ENCODE measurements at places on chromosomes 4 and X.
A peak's percentile ranks its signal among the peaks of the same experiment; 100 is the strongest.

DNA sequence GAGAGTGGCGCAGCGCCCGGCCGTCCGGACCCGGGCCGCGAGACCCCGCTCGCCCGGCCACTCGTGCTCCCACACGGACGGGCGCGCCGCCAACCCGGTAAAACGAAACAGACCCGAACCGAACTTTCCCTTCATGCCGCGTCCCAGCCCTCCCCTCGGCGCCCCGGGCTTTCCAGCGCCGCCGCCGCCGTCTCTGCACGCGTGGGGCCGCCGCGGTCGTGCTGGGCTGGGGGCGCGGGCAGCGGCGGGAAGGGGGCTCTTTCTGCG lies 222 bp downstream of the SMAD1 start:
- DNase-seq: no peak

- no peak for DNase-seq
These were observed 111.0 kb downstream of the FRYL start for GRCh38 chr4:48669086-48669485.

GRCh38 chr4:81504112-81505003 lies 32.7 kb upstream of the RASGEF1B start:
- DNase-seq: no peak

DNA sequence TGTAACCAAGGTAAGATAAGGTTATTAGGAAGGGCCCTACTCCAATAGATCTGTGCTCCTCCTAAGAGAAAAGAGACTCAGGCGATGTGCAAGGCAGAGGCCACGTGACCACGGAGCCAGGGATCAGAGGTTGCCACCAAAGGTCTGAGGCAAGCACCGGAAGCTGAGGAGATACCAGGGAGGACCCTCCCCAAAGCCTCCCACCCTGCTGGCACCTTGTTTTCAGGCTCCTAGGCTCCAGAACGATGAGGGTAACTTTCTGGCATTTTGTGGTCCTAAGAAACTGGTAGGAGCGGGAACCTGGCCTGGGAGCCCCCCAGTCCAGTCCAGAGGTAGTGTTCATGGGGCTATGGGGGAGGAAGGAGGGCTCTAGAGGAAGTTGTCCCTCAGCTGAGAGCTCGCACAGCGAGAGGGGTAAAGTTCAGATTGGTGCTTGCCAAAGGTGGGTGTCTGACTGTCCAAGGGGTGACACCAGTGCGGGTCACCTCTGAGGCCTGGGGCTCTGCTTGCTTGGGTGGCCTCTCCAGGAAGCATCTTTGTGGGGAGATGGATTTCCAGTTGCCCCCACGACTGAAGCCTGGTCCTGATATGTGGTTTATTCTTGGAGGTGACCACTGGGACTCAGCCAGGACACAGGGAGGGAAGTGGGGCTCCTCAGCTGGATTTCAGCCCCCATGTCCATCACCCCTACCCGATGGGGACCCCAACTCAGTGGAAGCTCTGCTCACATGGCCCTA lies 7.5 kb upstream of the LETM1 start:
- DNase-seq: no peak

GRCh38 chr4:76206222-76206942 lies 7.2 kb downstream of the SCARB2 start:
- DNase-seq: no peak

DNA sequence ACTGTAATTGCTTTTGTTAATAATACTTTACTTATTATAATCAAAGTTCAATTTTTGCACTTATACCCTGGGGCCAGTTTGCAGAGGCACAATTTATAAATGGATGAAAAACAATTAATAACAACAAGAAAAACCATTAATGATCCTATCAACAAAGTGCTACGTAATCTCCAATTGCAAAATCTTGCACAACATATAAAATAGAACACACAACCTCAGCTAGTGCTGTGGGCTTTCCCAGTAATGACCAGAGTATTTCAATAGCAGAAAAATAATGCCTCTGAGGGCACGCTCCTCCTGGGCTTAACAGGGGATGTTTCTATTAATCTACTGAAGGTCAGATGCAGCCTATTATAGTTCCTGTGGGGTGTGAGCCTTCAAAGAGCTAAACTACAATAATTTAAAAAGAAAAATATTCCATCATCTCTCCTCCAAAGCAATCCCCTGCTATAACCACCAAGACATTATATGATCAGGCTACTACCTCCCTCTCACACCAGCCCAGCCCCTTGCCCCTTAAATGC lies 508.5 kb upstream of the SLIT2 start:
- no peak for DNase-seq

GRCh38 chr4:10106421-10107039 lies 10.1 kb downstream of the WDR1 start:
- DNase-seq: peak; percentile 90

DNA sequence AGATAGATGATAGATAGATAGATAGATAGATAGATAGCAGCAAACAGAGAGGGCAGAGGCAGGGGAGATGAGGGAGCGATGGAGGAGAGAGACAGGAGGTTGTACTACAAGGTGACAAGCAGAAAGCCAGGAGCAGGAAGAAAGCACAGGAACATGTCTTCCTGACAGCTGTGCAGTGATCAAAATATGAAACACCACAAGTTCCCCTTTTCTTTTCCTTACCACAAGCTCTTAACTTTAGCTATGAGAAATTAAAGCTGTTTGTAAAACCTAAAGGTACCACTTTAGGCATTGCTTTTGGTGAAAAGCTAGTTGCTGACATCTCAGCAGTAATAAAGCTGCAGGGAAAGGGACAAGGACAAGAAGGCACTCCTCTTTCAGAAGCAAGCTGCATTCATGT lies 9.1 kb upstream of the MAGED4B start:
- DNase-seq: no peak

GRCh38 chrX:107324493-107325310 lies 118.3 kb downstream of the DNAAF6 start:
- DNase-seq: no peak

DNA sequence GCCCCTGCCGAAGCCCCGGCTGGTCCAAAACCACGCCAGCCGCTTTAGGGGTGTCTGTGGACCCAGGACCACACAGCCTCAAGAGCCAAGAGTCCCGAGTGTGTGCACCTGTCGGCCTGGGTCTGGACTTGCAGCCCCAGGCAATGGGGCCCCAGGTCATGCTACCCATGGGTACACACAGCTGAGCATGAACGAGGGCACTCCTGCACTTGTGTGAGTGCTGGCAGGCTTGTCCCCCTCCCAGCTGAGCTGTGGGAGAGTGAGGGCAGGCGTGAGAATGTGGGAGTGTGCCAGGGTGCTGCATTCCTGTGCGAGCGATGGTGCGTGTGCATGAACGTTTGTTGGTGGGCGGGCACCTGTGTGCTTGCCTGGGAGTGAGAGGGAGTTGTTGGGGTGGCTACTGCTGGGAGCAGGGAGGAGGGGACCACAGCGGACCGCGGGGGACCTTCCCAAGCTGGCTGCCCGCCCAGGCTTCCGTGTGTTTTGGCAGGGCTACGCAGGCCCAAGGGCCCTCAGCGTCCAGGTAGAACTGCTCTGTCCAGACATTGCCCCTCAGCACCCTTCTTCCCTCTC lies 30.8 kb downstream of the BLOC1S4 start:
- DNase-seq: peak; percentile 6

DNA sequence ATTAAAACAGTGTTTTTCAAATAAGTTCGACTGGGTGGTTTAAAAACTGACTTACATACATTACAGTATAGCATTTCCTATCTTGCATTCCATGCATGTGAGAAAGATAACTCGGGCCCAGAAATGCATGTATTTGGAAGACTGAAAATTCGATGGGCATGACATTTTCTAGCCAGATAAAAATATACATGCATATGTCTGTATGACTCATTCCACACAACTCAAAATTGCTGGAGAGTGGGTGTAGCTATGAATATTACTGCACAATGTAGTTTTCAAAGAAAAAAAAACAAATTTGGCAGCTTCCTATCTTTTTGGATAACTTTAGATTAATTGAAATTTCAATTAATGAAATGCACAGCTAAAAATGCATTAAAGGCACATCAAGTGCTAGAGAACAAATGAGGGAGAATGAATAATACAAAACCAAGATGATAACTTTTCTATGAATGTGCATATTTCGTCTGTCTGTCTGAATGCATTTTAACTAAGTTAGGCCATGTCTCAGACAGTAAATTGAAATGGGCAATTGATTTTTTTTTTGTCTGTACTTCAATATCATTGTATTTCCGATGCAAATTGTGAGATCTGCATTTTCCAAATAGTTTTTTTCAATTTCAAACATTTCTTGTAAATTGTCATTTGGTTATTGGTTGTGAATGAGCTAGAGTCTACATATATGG lies 54.5 kb upstream of the GABRA2 start:
- DNase-seq: no peak

DNA sequence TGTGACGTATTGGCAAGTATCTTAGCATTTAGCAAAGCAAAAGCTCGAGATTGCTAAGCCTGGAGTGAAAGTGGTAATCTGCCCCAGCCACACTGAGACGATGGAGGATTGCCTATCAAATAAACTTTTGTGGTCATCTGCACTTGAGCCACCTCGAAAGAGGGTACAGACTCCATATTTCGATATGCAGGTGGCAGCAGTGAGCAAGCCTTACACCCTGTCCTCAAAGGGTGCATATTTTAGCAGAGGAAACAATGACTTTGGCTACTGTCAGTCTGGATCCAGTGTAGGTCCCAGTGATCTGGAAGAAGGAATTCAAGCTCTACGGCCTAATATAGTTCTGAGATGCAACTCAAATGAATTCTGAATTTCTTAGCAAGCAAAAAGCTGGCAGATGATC lies 153.9 kb downstream of the ATG4A start:
- no peak for DNase-seq
